ENCODE measurements at places on chromosomes 6 and 20.

DNA sequence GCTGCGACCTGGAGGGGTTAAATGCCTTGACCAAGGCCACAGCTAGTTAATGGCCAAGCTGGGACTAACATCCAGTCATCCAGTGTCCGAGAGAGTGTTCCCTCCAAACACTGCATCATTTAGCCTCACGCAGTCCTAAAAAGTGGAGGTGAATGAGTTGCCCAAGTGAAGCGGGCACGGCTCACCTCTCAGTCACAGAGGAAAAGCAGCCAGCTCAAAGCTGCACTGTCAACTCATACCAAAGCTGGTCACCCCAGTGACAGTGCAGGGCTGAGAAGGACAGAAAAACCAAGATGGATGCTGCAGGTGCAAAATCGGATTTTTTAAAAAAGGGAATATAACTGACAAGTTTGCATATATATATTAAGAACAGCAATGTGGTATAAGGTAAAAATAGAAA, 168.5 kb downstream of the SYNDIG1 start:
- H3K27ac ChIP-seq: no peak overlapping the region
- H3K4me3 ChIP-seq: no peak overlapping the region
- no peak for DNase-seq
- no peaks in the 10 kb centered on the region for H3K27me3 ChIP-seq

DNA sequence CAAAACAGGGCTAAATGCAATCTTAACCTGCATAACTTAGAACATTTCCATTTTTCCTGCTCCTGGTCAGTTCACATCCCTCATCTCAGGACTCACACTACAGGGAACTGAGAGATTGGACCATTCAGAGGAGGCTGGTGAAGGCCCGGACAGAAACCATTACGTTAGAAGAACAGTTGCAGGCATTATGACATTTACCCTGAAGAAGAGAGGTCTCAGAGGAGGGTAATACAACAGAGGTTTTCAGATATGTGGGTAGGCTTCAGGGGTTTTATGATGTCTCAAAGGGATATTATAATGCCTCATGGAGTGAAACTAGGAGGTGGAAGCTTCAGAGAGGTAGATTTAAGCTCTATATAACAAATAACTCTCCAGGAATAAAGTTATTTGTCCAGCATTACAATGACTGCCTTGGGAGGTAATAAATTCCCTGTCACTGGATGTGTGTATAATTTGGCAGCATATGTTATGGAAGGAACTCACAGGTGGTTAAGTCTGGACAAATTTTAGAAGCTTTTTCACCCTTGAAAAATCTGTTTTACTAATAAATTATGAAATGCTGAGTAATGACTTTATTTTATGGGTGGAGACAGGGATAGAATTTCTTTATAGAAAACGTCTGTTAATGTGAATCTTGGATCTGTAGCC, 36.7 kb upstream of the RIPOR2 start:
- no peak overlapping the region for H3K4me3 ChIP-seq
- no peaks in the 10 kb centered on the region for H3K36me3 ChIP-seq
- no peak overlapping the region for H3K27ac ChIP-seq
- no peaks in the 10 kb centered on the region for H3K4me1 ChIP-seq

- no peaks in the 10 kb centered on the region for H3K27me3 ChIP-seq
- no peak for DNase-seq
- no peaks in the 10 kb centered on the region for H3K4me1 ChIP-seq
- H3K27ac ChIP-seq: no peak overlapping the region
- H3K36me3 ChIP-seq: no peaks in the 10 kb centered on the region
- no peak overlapping the region for H3K4me3 ChIP-seq
Measured at GRCh38 chr6:94270091-94270948, 851.0 kb upstream of the EPHA7 start.

DNA sequence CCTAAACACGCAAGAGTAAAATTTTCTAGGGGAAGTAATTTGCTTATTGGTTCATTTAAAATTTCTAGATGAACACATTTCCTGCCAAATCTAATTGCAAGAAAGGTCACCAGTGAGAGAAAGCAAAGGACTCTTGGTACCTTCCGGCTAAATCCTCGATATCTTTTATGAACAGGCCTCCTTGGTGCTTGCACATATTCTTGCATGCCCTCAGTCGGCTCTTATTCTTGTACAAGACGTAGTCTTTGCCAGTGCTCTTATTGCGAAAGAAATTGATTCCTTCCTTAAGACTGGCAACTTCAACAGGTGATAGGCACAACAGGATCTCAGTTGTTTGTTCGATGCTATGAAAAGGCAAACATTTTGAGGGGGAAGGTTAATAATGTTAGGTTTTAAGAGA, 141.7 kb upstream of the CARMIL1 start:
- no peaks in the 10 kb centered on the region for H3K27me3 ChIP-seq
- no peak for DNase-seq
- H3K27ac ChIP-seq: peak overlapping the region; percentile 99
- H3K4me1 ChIP-seq: peaks cover 2% of the 10 kb centered on the region

- H3K4me3 ChIP-seq: no peak overlapping the region
- H3K27me3 ChIP-seq: no peaks in the 10 kb centered on the region
- no peaks in the 10 kb centered on the region for H3K36me3 ChIP-seq
- no peak for DNase-seq
- H3K4me1 ChIP-seq: no peaks in the 10 kb centered on the region
- no peak overlapping the region for H3K27ac ChIP-seq
Measured at GRCh38 chr20:4192378-4193068, 177.2 kb upstream of the RNF24 start.

- H3K27me3 ChIP-seq: no peaks in the 10 kb centered on the region
- H3K4me3 ChIP-seq: no peak overlapping the region
- no peak for DNase-seq
Measured at GRCh38 chr6:154166140-154166539, 127.1 kb downstream of the OPRM1 start.

GRCh38 chr6:20571261-20571660, 37.0 kb downstream of the CDKAL1 start:
- H3K4me1 ChIP-seq: peaks cover 3% of the 10 kb centered on the region
- no peaks in the 10 kb centered on the region for H3K36me3 ChIP-seq
- DNase-seq: no peak
- H3K27me3 ChIP-seq: no peaks in the 10 kb centered on the region
- no peak overlapping the region for H3K4me3 ChIP-seq

DNA sequence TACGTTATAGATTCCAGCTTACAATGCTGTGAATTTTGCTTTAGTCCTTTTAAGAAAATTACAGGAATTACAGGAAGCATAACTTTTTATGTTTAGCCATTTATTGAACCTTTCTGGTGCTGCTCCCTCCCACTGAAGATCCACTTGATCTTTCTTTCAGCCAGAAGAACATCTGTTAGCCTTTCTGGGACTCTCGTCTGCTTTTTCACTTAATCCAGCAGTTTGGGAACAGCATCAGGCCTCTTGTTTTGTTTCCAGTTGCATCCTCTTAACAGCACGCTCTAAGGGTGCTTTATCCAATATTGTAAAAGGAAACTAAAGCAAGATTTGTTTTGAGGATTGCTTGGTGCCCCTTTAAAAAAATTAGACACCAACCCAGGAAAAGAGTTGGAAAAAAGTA, 10.3 kb upstream of the CYP24A1 start:
- H3K36me3 ChIP-seq: no peaks in the 10 kb centered on the region
- DNase-seq: no peak
- no peaks in the 10 kb centered on the region for H3K4me1 ChIP-seq
- H3K27me3 ChIP-seq: peaks cover 1% of the 10 kb centered on the region
- H3K27ac ChIP-seq: no peak overlapping the region
- H3K4me3 ChIP-seq: no peak overlapping the region

GRCh38 chr6:140915551-140915950, 1217.2 kb upstream of the GJE1 start:
- H3K4me3 ChIP-seq: no peak overlapping the region
- H3K4me1 ChIP-seq: no peaks in the 10 kb centered on the region
- no peak for DNase-seq
- H3K27me3 ChIP-seq: no peaks in the 10 kb centered on the region

- no peaks in the 10 kb centered on the region for H3K27me3 ChIP-seq
- H3K27ac ChIP-seq: no peak overlapping the region
- H3K4me1 ChIP-seq: no peaks in the 10 kb centered on the region
- no peaks in the 10 kb centered on the region for H3K36me3 ChIP-seq
- no peak for DNase-seq
Measured at GRCh38 chr6:50848989-50849795, 30.5 kb downstream of the TFAP2B start.

- no peaks in the 10 kb centered on the region for H3K36me3 ChIP-seq
- DNase-seq: no peak
- no peaks in the 10 kb centered on the region for H3K4me1 ChIP-seq
- no peaks in the 10 kb centered on the region for H3K27me3 ChIP-seq
- no peak overlapping the region for H3K27ac ChIP-seq
Measured at GRCh38 chr20:1874450-1875182, 20.6 kb upstream of the SIRPA start.

- no peak for DNase-seq
- H3K27me3 ChIP-seq: no peaks in the 10 kb centered on the region
- no peaks in the 10 kb centered on the region for H3K4me1 ChIP-seq
- H3K27ac ChIP-seq: no peak overlapping the region
- H3K4me3 ChIP-seq: no peak overlapping the region
Measured at GRCh38 chr6:73704260-73704659, 8.3 kb downstream of the CD109 start.

DNA sequence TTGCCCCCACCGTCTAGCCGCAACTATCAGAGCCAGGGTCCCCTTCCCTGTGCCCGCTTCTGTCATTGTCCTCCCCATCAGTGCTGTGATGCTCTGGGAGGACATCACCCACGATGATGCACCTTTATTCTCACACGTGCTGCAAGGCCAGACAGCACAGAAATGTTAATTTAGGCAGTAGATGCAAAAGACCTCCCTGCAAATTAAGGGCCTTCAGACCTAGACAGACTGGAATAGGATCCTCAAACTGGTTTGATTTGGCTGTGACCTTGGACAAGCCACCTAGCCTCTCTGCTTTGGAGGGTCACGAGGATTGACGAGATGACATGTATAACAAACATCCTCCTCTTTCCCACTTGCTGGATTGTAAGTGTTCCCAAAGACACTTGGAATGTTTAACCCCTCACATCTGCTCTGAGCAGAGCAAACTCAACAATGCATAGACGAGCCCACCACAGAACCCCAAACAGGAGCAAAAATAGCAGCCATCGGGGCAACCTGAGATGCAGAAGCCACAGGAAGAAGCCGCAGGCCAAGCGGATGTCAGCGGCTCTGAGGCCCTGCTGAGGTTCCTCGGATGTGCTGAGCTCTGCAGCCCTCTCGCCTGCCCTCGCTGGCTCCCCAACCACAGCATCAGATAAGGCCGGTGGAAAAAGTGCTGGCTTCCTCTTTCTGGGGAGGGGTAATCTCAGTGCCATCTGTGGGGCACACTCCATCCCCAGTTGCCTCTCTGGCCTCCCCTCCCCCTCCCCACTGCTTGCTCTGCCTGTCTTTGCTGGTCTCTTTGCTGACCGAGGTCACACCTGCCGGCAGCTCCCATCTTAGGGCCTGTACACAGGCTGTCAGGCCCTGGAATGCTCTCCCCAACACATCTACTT, 35.3 kb downstream of the TOX2 start:
- H3K36me3 ChIP-seq: no peaks in the 10 kb centered on the region
- peaks cover under 1% of the 10 kb centered on the region for H3K4me1 ChIP-seq
- no peak overlapping the region for H3K4me3 ChIP-seq
- H3K27ac ChIP-seq: no peak overlapping the region
- no peaks in the 10 kb centered on the region for H3K27me3 ChIP-seq
- peak; percentile 75 for DNase-seq

Data from aorta (tissue), 5 donors.